Sigmoid colon (tissue), 7 donors: ENCODE measurements at places on chromosomes 4 and X. TPM values are rescaled to one million over a fixed set of nuclear protein-coding genes. Genes with fewer than 3 reads are reported as not detected.

CYLC1 gene
- not detected for total RNA-seq

DNA sequence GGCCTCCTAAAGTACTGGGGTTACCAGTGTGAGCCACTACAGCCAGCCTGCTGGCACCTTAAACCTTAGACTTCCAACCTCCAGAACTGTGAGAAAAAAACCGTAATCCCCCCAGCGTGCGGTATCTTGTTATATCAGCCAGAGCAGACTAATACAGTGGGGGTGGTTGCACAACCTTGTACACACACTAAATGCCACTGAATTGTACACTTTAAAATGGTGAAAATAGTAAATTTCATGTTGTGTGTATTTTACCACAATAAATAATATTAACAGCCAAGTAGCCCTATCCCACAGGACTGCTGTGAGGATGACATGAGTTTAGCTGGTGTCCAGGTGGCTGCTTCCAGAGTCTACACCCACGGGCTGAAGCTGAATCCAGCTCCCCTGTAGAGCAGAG lies 38.8 kb downstream of the ZBTB49 start:
- no peak overlapping the region for H3K27ac ChIP-seq
- H3K4me3 ChIP-seq, result no peak overlapping the region
- H3K36me3 ChIP-seq, result no peaks in the 10 kb centered on the region
- no peaks in the 10 kb centered on the region for H3K27me3 ChIP-seq

XK gene
- total RNA-seq, result 14.1 TPM

DNA sequence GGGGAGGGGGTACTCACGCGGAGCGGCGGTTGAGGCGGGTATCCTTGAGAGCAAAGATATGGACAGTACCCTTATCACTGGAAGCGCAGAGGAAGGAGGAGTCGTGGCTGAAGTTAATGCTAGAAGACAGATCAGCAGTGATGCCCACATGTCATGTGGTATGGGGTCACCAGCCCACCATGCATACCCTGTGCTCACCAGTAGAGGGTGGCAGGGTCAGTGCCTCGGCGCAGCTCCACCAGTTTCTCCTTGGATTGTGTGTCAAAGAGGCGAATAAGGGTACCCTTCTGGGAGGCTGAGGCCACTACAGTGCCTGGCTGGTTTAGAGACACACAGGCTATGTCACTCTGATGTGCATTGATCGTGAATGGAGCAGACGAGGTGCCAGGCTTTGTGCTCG lies 1.5 kb upstream of the PRAF2 start:
- H3K36me3 ChIP-seq, result peaks cover 4% of the 10 kb centered on the region
- H3K4me3 ChIP-seq, result no peak overlapping the region
- no peak overlapping the region for H3K27ac ChIP-seq
- no peak for DNase-seq

CFI gene
- 4.3 TPM for total RNA-seq

ADRA2C gene
- total RNA-seq, result 0.33 TPM

- DNase-seq, result peak; percentile 79
- no peak overlapping the region for H3K4me3 ChIP-seq
- H3K27me3 ChIP-seq, result no peaks in the 10 kb centered on the region
- H3K36me3 ChIP-seq, result no peaks in the 10 kb centered on the region
- no peaks in the 10 kb centered on the region for H3K4me1 ChIP-seq
- H3K27ac ChIP-seq, result no peak overlapping the region
Observed at GRCh38 chrX:151789179-151789800, 54.7 kb downstream of the CNGA2 start.

DNA sequence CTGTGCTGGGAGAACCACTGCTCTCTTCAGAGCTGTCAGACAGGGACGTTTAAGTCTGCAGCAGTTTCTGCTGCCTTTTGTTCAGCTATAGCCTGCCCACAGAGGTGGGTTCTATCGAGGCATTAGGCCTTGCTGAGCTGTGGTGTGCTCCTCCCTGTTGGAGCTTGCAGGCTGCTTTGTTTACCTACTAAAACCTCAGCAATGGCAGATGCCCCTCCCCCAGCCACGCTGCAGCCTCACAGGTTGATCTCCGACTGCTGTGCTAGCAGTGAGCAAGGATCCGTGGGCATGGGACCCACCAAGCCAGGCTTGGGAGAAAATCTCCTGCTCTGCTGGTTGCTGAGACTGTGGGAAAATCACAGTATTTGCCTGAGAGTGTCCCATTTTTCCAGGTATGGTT lies 133.8 kb upstream of the UBQLN2 start:
- no peak for DNase-seq
- no peaks in the 10 kb centered on the region for H3K27me3 ChIP-seq
- H3K27ac ChIP-seq, result no peak overlapping the region
- no peak overlapping the region for H3K4me3 ChIP-seq
- no peaks in the 10 kb centered on the region for H3K4me1 ChIP-seq

DNA sequence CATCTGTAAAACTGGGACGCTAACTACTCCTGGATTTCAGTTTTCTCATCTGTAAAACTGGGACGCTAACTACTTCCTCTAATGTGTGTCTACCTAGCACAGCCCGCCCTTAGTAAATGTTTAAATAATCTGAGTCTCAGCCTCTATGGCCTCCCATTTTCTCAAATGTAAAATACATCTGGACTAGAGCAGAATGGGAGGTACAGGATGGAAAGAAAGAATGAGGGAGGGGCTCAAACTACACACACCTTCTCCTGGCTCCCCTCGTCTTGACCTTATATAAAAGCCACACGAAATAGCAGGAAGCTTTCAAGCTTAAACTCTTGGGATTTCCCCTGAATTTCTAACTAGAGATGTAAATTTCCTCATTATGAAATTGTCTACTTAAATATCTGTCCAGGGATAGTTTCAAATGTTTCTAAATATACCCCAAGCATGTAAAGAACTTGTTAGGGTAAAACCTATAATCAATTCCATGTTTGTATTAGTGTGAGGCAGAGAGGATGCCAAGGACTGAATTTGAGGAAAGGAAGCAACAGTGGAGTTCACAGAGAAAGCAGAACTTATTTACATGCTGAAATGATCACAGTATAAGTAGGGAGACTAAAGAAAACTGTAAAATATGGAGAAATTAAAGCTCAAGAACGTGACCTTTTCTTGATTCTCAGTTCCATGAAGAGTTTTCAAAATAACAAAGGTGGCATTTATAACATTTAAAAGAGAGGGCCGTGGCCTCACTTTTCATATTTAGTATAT lies 220.0 kb downstream of the NWD2 start:
- H3K4me3 ChIP-seq, result no peak overlapping the region
- DNase-seq, result no peak
- no peaks in the 10 kb centered on the region for H3K4me1 ChIP-seq
- no peaks in the 10 kb centered on the region for H3K36me3 ChIP-seq
- H3K27ac ChIP-seq, result no peak overlapping the region

AADAT gene
- 4.3 TPM for total RNA-seq

- H3K27ac ChIP-seq, result no peak overlapping the region
- H3K4me1 ChIP-seq, result peaks cover 3% of the 10 kb centered on the region
- DNase-seq, result no peak
- H3K36me3 ChIP-seq, result no peaks in the 10 kb centered on the region
- H3K27me3 ChIP-seq, result no peaks in the 10 kb centered on the region
- H3K4me3 ChIP-seq, result no peak overlapping the region
Observed at GRCh38 chr4:32318926-32319325, 1598.8 kb downstream of the PCDH7 start.

PLP1 gene
- 38.7 TPM for total RNA-seq

DNA sequence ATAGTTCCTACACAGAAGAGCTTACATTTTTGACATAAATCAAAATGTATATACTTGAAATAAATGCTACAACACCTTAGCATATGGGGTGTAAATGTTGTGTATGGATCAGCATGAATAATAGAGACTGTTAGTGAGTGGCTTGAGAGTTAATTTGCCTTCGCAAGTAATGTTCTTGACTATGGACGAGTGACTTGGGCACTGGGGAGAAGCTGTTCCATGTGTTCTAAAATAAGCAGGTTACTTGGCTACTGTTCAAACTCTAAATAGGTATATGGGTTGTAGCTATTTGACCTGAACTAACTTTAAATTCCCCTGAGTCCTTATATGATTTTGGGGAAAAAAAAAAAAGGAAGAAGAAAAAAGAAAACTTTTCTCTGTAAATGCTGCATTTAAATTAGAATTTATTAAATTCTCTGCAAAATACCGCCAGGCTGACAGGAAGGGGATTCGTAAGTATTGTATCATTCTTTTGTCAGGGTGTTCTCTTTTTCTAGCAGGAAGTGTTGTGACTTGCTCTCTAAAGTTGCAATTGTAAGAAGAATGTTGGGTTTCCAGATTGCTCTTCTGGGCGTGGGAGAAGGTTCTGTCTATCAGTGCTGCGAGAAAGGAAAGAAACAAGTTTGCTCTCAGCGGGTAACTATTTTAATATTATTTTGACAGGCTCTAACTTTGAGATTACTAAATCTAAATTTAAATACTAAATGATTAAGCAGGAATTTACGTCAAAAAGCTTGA lies 32.2 kb downstream of the PLS3 start:
- no peak overlapping the region for H3K4me3 ChIP-seq
- H3K36me3 ChIP-seq, result no peaks in the 10 kb centered on the region
- no peak for DNase-seq
- peak overlapping the region; percentile 38 for H3K27ac ChIP-seq
- peaks cover 18% of the 10 kb centered on the region for H3K4me1 ChIP-seq
- no peaks in the 10 kb centered on the region for H3K27me3 ChIP-seq
